Choroid plexus epithelial cell (primary cell): ENCODE measurements at places on chromosomes 13 and 19.

GRCh38 chr13:32527151-32527550, 11.4 kb downstream of the N4BP2L2 start:
- no peak for DNase-seq

DNA sequence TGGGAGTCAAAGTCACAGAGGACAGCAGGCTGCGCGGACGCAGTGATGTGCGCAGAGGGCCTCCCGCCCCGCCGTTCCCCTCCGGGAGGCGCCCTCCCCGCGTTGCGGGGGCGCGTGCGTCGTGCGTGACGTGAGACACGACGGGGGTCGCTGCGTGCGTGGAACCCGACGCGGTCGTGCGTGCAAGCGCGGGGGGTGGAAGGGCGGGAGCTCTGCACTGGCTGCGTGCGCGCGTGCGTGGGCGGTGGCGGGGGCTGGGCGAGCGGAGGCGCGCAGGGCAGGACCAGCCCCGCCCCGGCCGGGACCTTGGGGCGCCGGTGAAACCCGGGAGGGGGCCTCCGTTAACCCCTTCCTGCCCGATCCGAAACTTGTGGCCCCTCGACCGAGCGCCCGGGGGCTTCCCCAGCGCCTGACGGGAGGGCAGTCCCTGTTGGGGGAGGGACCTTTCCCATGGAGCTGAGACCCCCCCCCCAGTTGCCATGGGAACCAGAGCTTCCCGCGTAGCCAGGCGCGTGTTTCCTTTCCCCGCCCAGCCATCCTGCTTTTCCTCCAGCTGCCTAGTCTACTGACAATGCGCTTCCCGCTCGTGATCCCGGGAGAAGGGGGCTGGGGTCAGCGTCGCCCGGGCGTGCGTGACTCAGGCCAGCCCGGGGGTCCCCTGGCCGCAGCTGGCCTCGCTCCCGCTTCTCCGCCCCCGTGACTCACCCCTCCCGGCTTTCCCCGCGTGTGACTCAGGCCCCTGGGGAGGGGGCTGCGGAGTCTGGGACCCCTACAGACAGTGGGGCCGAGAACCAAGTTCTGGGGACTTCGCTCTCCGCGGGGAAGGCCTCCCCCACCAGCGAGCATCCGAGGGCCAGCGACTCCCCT, 7.3 kb upstream of the HOOK2 start:
- peak; percentile 89 for DNase-seq

GRCh38 chr19:36093687-36094086, 17.3 kb upstream of the OVOL3 start:
- DNase-seq, result no peak

DNA sequence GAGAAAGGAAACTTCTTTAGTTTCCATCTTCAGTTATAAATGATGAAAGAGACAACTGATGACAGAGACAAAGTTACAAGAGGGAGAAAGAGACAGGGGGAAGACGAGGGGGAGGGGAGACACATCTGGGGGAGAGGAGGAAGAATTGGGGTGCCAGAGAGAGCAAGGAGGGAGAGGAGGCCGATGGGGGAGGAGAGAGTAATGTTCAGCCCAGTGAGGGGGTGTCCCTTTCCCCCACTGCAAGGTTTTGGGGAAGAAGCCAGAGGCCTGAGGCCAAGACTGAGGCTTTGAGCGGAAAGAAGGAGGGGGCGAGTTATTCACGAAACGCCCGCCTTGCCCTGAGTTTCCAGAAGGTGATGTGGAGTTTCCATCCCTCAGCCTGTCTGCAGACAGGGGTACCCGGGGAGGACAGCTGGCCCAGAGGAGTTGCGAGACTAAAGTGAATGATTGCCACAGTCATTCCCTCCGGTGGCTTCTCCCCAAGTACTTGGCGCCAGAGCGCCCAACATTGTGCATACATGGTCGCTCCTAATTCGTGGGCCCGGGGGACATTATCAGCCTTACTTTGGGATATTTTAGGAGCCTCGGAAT, 558 bp upstream of the PPAN start:
- no peak for DNase-seq

GRCh38 chr13:26050568-26051230, 1.1 kb downstream of the SHISA2 start:
- peak; percentile 47 for DNase-seq

- no peak for DNase-seq
These were observed 60.3 kb downstream of the ERCC5 start for GRCh38 chr13:102905905-102906771.

- no peak for DNase-seq
These were observed 2.4 kb upstream of the PRR12 start for GRCh38 chr19:49588365-49589122.

DNA sequence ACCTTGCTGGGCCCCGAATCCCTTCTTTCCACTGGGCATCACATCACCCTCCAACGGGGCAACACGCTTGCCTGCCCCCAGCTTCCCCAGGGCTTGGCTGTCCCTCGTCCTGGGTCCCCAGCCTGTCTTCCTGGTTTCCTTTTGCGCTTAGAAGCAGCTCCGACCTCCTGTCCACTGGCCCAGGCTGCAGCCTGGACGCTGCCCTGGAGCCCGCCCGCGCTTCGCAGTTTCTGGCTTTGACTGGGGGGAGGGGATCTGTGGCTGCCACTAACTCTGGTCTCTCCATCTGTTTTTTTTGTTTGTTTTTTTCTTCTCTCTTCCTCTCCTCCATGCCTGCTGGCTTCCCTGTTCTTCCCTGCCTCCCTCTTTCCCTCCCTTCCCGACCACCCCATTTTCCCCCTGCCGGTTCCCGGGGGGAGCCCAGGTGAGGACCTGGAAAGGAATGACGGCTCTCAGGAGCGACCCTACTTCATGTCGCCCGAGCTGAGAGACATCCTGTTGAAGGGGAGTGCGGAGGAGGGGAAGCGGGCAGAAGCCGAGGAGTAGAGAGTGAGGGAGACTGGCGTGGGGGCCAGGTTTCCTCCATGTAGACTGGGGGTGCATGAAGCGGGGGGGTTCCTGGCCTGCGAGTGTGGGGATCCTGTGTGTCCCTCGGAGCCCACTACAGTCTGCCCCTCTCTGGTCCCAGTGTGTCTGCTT, 11.5 kb upstream of the ILF3 start:
- DNase-seq, result no peak

- no peak for DNase-seq
These were observed 118.9 kb upstream of the UBL3 start for GRCh38 chr13:29969286-29969685.

DNA sequence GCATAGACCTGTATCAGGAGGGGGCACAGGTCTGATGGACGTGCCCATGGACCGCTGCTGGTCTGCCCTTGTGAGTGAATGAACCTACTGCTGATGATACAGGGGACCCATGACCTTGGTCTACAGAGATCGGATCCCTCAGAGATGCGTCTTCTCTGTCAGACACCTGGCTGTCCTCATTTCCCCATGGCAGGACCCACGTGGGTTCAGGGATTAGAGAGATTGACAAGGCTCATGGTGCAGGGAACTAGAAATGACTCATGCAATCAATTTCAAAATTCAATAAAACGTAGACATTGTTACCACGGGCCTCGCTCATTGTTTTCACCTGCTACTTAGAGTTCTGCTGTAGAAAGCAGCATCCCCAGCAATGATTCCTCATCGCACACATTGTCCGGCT, 962 bp upstream of the TPRX1 start:
- DNase-seq, result no peak
